ENCODE measurements at places on chromosomes 12 and 14.

GRCh38 chr12:26416550-26416949, 221.2 kb downstream of the SSPN start:
- no peak for DNase-seq

DNA sequence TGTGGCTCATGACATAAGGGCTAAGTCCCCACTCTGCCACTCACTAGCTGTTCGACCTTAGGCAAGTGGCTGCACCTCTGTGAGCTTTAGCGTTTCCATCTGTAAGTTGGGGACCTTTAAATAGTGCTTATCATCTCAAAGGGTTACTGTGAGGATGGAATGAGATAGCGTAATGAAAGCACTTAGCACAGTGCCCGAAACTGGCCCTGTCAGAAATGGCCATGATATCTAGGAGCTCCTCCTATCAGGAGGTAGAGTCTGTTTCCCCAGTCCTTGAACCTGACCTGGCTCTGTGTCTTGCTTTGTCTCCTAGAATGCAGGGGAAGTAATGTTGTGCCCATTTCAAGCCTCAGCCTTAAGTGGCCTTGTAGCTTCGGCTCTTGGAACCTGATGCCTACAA, 211.0 kb downstream of the RBM19 start:
- DNase-seq, result no peak

GRCh38 chr14:26286081-26286912, 311.5 kb downstream of the NOVA1 start:
- peak; percentile 23 for DNase-seq

- DNase-seq, result peak; percentile 61
Observed at GRCh38 chr14:22837750-22838538, 1.6 kb downstream of the MMP14 start.

GRCh38 chr12:94157981-94158411, 9.6 kb downstream of the PLXNC1 start:
- DNase-seq, result no peak

GRCh38 chr14:101217080-101217463, 313.6 kb upstream of the RTL1 start:
- DNase-seq, result no peak

DNA sequence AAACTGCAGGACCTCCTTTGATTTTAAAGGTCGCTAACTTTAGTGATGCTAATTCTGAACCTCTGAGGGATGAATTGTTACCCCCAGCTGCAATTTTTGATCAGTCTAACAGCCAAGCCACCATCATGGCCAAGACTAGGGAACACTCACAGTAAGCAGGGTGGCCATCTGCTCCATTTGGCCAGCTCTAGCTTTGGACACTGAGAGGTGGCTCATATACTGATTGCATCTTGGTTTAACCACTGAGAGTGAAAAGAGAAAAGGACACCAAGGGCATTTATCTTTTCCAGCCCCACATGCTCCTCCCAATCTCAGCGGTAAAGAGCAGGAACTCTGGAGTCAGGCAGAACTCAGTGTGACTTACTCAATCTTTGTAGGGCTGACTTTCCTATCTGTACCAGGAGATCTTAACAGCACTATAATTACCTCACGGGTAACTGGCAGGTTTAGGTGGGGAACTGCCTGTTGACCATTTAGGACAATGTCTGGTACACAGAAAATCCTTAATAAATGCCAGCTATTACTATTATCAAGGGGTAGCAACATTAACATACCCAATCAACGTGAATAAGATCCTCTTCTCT, 6.2 kb downstream of the LPCAT3 start:
- no peak for DNase-seq

- no peak for DNase-seq
Observed at GRCh38 chr14:22497144-22497423, 91.9 kb downstream of the DAD1 start.

- no peak for DNase-seq
Observed at GRCh38 chr14:48842785-48843184, 743.4 kb downstream of the RPS29 start.
